ENCODE measurements at places on chromosomes 4 and X.

- DNase-seq = peak; percentile 40
Measured at GRCh38 chr4:150297861-150298474, 219.7 kb downstream of the DCLK2 start.

DNA sequence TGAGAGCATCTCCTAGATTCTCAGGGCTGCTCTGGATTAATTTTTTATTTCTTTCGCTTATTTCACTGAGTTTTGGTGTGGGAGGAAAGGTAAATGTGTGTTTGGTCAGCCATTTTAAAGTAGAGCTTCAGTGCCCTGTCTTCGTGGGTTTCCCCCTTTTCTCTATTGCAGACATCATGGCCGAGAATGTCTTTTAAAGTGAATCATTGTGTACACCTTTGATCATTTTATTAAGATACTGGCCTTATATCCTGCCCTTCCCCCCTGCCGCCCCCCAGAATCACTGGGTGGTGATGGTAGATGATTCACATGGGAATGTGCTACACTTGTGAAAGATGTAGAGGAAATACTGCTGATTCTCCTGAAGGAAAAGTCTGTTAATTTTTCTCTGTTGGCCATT lies 23.8 kb downstream of the CDKL5 start:
- DNase-seq = no peak

GRCh38 chrX:45295259-45295986 lies 94.7 kb upstream of the DIPK2B start:
- DNase-seq = no peak

DNA sequence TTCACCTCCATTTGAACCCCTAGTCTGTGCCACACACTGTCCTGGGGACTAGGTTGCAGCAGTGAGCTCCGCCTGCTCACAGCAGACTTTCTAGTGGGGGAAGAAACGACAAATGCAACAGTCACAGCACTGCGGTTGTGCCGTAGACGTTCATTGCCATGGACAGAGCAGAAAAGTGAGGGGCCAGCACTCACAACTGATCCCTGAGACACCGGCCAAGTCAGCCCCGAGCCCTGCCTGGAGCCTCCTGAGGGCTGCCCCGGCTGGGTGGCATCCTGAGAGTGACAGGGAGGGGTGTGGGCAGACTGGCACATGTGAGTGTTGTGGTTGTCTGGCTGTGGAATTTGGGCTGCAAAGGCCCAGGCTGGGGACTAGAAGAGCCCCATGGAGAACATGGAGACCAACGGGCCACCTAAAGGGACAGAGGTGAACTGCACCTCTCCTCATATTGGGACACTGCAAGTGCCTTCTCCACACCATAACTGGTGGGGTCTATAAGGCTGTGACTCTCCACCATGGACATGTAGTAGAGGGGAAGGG lies 4.6 kb downstream of the DUSP9 start:
- DNase-seq = peak; percentile 10

- no peak for DNase-seq
Measured at GRCh38 chrX:47568656-47569295, 7.8 kb downstream of the ARAF start.

DNA sequence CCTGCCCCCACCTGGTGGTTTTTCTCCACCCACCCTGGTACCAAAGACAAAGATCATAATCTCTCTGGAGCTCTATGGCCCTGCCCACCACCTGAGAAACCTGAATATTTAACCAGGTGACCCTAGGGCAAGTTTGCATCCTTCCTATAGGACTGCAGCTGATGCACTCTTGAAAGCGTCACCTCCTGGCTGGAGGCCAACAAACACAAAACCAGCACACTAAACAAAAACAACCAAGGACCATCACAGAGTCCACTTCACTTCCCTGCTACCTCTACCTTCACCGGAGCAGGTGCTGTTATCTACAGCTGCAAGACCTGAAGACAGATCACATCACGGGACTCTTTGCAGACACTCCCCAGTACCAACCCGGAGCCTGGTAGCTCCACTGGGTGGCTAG lies 296.7 kb upstream of the FGF13 start:
- DNase-seq = no peak

GRCh38 chr4:158580064-158580463 lies 58.4 kb downstream of the RXFP1 start:
- no peak for DNase-seq

GRCh38 chr4:94407846-94408245 lies 43.9 kb upstream of the PDLIM5 start:
- no peak for DNase-seq

DNA sequence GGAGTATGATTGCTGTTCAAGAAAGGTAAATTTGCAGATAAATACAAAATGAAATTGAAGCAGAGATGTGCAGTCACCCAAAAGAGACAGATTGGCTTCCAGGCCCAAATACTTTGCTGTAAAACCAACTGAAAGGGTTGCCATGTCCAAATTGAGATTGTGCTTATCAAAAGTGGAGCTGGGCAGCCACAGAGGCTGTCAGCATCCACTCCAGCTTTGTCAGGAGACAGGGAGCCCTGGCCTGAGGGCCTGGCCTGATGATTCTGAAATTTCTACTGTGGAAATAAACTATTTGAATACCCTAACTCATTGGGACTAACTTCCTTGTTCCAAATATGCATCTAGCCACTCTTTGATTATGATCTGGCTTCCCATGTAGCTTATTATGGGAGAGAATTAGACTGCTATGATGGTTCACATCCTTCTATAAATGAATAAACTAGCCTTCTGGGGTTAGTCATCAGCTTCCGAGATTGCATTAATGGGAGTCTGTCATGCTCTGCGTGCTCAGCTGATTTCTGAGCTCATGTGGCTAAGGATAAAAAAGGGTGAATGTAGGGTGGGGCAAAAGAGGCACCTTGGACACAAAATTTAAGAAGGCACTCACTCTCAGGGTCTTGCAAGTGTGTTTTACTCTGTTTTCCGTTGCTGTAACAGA lies 48.2 kb downstream of the SLC34A2 start:
- no peak for DNase-seq

GRCh38 chrX:27380163-27380845 lies 82.8 kb downstream of the PPP4R3C start:
- no peak for DNase-seq

GRCh38 chr4:54852602-54853001 lies 194.8 kb downstream of the KIT start:
- no peak for DNase-seq

DNA sequence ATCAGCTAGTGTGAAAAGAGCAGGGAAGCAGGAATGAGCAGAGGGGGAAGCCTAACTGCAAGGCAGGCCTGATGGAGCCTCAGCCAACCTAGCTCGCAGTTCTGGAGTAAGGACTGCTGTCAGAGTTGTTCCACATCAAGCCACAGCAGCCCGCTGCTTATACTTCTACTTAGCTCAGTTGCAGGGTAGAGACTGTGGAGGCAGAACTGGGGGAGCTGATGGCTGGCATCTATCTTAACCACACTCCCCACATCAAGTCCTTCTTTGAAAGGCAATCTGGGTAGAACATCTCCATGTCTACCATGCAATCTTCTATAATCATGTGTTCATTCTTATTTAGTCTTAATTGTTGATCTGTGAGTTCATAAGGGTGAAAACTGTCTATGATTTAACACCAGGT lies 46.1 kb downstream of the DDX60 start:
- DNase-seq = no peak

DNA sequence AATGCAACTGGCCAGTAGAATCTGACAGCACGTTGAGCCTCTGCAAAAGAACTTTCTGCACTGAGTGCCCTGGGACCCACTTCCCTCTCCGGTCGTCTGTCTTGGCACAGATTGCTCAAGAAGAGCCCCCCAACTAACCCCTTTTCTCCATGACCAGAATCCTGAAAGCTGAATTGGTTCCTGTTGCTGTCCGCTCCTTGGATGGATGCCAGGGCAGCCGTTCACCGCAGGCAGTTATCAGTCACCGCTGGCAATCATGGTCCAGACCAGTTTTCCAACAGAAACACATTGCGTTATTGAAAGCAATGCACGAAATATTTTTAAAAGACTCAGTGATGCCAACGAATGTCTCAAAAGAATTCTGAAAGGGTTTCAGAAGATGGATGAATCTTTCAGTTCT lies 733.7 kb upstream of the FRG1 start:
- no peak for DNase-seq

DNA sequence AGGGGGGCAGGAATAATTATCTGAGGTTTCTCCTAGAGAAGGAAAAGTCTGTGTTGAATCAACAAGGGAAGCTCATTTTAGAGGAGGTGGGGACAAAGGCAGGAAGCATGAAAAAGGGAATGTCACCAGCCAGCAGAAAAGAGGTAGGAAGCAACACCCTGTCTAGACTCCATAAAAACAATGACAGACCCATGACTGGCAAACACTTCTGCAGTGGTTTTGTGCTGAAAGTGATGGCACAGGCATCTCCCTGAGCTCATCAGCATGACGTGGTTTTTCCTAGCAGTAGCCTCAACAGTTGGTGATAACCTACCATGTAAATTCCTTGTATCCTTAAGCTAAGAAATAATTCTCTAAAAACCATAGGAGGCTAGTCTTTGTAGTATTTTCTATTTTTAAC lies 110.7 kb upstream of the GALNT7 start:
- no peak for DNase-seq

- peak; percentile 16 for DNase-seq
Measured at GRCh38 chrX:68432648-68433047, 647 bp downstream of the OPHN1 start.

GRCh38 chrX:49844611-49845010 lies 15.5 kb downstream of the PAGE4 start:
- DNase-seq = peak; percentile 85

GRCh38 chr4:62797221-62797620 lies 1597.1 kb downstream of the ADGRL3 start:
- no peak for DNase-seq

- DNase-seq = peak; percentile 58
Measured at GRCh38 chr4:41413670-41414411, 124.1 kb upstream of the LIMCH1 start.

DNA sequence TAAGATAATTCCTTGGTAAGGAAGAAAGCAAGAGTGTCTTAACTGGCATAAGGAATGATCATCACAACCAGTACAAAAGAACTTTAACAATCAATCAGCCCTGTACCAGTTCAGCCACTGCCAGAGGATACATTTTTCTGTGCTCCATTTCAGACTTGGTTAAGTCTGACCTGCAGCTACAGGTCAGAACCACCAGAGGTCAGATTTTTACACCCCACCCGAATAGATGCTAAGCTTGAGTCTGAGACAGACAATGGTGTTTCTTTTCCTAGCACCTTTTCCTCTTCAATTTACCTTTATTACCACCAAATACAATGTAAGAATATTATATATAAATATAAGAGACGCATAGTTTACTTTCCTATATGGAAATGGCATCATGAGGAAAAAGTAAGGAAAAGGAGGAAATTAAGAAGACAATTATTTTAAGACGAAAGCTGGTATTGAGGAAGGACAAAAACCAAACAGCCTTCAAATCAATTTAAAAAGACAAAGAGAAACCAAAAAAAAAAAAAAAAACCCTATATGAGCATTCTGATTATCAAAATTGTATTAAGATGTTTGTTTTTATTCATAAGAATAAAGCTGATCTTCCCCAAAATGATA lies 215.3 kb upstream of the TTC29 start:
- peak; percentile 50 for DNase-seq

DNA sequence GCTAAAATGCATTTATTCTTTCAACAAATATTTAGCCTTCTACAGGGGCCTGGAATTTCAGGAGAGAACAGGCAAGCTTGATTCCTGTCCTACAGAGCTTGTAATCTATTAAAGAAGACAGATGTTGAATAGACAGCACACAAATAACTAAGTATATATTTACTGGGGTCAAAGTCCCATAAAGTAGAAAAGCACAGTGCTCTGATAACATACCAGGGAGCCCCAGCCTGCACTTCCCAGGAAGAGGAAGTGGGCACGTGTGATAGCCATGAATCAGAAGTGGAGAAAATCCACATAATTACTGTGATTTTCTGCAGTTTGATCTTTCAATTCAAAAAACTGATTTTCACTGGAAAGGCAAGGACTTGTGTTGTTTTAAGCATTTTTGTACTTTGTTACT lies 129.1 kb downstream of the EGF start:
- DNase-seq = no peak

- DNase-seq = no peak
Measured at GRCh38 chr4:22708961-22709360, 16.2 kb downstream of the GBA3 start.

DNA sequence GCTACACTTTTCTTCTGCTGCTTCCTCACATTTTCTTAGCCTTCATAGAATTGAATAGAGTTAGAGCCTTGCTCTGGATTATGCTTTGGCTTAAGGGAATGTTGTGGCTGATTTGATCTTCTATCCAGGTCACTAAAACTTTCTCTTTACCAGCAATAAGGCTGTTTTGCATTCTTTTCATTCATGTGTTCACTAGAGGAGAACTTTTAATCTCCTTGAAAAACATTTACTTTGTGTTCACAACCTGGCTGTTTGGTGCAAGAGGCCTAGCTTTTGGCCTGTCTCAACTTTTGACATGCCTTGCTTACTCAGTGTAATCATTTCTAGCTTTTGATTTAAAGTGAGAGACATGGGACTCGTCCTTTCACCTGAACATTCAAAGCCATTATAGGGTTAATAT lies 87.7 kb upstream of the RAB40AL start:
- no peak for DNase-seq
